AG20443 (cell line): ENCODE measurements at places on chromosomes 11 and 22.

GRCh38 chr11:70054004-70054403, 24.1 kb upstream of the ANO1 start:
- no peak for DNase-seq

GRCh38 chr22:31120642-31121041, 2.1 kb upstream of the INPP5J start:
- DNase-seq, result no peak

DNA sequence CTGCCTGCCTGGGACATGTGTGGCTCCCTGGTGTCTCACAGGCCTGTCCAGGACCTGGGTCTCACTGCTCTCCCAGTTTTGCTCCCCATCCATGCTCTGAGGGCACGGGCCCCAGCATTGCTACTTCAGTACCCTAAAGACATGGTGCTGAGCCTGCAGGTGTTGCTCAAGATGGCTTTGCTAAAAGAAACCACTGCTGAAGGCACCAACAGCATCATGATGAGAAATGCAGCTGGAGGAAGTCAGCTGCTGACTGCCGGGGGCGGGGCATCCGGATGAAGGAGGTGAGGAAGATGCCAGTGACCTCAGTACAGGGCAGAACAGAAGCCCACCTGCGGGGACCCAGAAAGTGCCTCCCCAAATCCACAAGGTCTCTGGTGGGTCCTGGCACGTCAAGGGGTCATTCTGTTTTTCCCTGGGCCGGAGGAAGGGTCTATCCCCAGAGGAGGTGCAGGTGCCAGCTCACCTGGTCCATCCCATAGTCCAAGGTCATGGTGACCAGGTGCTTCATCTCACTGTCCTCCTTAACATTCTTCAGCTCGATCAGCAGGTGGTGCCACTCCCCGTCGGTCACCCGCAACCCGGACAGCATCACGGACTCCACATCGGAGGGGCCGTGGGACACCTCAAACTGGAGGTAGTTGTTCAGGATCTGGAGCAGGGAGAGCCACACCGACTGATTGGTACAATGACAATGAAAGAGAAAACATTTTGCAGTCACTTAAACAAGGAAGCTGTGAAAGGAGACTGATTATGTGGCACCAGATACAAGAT, 63.9 kb downstream of the TRMU start:
- DNase-seq, result no peak

- peak; percentile 85 for DNase-seq
Measured at GRCh38 chr11:94909371-94909820, 64.0 kb downstream of the CWC15 start.

DNA sequence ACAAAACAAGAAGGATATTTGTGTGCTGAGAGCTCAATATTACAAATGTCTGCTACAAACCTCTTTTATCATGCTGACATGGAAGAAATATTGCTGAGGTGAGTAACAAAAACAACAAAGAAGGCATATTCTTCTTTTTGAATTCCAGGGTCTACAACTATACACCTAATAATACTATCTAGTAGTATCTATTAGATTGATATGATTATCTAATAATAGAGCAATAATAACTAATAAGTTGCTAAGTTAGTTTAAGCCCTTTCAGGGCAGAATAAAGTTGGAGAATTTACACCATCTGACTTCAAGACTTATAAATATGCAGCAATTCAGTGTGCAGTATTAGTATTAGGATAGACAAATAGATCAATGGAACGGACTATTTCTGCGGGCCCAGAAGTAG, 11.4 kb upstream of the PGM2L1 start:
- DNase-seq, result no peak
